A172 (cell line): ENCODE measurements at places on chromosomes 12 and 14.
A peak's percentile ranks its signal among the peaks of the same experiment; 100 is the strongest.

GRCh38 chr14:94966344-94966743 lies 191.0 kb downstream of the DICER1 start:
- DNase-seq, result no peak

- peak; percentile 22 for DNase-seq
These were observed 141.0 kb downstream of the PTPN11 start for GRCh38 chr12:112559784-112560183.

- DNase-seq, result no peak
These were observed 43.0 kb downstream of the SPRING1 start for GRCh38 chr12:116694653-116695463.

DNA sequence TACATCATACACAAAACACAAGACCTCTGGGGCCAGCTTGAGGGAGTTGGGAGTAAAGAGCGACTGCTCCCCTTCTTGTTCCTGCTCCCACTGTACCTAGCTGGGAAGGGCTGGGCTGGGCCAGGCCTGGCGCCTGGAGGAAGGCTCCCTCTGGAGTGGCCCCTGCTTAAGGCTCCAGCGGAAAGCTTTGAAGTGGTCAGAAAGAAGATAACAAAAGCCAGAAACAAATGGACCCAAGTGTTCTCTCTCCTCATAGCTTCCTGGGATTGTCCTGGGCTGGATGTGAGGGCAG lies 25.3 kb downstream of the PRPF40B start:
- no peak for DNase-seq

- no peak for DNase-seq
These were observed 81.5 kb downstream of the NTF3 start for GRCh38 chr12:5513406-5513805.

DNA sequence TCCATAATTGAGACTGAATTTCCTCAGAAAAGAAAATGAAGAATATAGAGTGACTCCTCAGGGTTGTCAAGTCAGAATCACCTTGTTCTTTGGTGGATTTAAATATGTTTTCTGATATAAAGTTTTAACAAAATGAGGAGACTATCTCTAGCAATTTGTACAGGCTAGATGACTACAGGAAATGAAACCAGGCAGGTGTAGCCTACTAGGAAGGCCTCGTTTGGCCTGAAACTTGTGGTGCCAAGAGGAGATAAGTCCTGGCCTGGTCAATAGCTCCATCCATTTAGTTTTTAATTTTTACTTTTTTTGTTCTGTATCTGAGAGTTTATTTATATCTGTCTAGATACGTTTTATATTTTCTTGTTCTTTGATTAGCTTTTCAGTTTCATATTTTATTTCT lies 41.5 kb downstream of the SNAPC1 start:
- no peak for DNase-seq

DNA sequence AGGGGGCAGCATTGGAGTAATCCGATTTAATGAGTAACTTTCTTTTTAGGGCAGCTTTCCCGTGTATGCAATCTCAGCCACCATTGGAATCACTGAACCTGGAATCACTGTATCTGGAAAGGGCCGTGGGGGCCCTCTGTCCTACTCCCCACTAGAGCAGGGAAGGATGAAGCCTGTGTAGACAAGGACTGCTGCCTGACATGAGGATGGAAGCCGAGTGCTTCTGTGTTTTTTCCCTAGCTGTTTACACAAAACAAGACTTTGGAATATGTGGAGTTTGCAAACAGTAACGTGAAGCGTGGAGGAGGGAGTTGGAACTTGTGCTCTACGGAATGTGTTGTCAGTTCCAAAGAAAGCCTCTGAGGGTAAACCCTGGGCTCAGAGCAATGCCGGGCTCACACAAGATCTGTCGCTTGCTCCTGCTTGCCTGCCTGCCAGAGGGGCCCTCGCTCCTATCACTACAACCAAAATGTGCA lies 32.4 kb upstream of the HDAC7 start:
- DNase-seq, result no peak

- no peak for DNase-seq
These were observed 10.8 kb downstream of the TIGAR start for GRCh38 chr12:4331842-4332241.

DNA sequence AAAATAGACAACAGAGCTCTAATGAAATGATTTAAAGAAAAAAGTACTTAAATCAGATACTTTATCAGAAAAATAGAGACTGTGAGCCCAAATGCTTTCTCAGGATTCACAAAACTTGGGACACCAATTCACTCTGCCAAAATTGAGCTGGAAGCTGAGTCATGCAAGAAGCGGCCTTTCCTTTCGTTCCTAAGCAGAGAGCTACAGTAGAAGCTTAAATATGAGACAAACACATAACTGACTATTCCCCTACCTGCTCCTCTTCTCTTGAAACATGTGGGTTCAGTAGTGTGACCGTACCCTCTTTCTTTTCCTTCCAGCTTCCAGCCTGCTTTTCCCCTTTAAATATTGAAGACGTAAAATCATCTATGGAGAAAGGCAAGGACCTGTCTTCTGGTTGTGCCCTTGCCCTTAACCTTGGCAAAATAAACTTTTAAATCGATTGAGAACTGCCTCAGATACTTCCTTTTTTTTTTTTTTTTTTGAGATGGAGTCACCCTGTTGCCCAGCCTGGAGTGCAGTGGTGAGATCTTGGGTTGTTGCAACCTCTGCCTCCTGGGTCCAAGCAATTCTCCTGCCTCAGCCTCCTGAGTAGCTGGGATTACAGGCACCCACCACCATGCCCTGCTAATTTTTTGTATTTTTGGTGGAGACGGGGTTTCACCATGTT lies 4.4 kb upstream of the SDS start:
- peak; percentile 39 for DNase-seq

GRCh38 chr12:92412856-92413255 lies 267.2 kb upstream of the BTG1 start:
- DNase-seq, result no peak

GRCh38 chr12:113862590-113863454 lies 103.3 kb downstream of the RBM19 start:
- DNase-seq, result peak; percentile 72

GRCh38 chr12:54407183-54407905 lies 11.7 kb downstream of the ITGA5 start:
- DNase-seq, result no peak

GRCh38 chr14:73744175-73744867 lies 30.1 kb upstream of the PNMA1 start:
- no peak for DNase-seq

DNA sequence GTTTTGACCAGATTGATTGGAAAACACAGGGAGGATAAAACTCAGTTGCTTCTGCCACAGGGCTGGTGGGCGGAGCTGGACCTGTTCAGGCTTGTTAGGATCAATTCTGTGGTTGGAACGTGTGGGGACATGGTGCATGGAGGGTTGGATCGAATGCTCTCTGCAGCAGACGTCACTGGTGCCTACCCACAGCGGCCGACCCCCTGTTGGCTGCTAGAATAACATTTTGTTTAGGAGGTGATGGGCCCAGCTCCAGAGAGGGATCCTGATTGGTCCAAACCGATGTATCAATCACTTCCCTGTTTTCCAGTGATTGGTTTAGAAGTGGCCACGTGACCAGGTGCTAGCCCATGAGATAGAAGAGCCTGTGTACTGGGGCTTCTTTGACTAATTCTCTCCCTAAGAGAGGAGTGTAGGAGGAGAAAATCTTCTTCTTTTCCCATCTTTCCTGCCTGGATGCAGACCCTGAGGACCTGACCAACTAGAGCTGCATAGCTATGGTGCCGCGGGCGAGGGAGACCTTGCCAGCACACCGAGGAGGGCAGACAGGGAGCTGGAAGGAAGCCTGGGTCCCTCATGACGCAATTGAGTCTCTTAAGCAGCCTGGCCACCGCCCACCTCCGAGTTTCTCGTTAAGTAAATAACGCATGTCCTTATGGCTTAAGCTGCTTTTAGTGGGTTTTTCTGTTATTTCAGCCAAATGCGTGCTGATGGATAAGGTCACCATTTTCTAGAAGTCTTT lies 163.5 kb downstream of the AACS start:
- no peak for DNase-seq

DNA sequence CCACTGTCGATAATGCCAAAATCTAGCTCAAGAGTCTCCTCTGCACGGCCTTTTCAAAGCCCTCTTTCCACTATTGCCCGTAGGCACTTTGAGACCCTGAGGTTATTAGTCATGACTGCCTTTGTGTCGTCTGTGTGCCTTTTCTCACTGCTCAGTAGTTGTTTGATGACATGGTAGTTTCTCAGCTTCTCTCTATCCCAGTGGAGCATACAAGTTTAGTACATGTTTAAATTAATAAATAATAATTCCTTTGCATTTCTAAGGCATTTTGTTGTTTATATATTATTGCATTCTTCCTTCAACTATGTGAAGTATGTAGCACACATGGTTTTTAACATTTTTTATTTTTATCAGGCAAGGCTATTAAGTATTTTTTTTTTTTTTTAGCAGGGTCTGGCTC lies 458.1 kb downstream of the PCNX1 start:
- no peak for DNase-seq

DNA sequence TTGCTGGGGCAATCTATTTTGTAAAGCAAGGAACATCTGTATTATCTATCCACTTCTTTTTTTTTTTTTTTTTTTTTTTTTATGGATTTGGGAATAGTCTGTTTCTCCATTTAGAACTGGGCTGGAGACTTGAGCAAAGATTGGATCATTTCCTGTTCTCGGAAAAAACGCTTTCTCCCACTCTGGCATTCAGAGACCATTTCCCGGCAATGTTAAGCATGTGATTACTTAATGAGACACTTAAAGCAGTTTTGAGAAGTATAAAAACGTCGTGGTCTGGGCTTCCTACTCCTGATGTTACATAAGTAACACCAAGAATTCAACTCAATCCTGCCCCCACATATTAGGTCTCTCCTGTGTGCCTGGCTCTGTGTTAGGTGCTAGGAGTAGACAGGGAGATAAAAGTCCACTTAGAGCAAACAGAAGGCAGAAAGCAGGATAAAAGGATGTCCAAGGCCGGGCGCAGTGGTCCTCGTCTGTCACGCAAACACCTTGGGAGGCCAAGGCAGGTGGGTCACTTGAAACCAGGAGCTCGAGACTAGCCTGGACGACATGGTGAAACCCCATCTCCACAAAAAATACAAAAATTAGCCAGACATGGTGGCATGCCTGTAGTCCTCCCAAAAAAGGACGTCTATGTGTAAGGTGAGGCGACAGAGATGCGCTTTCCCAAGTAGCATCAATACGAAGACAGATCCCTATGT lies 152.1 kb upstream of the GSC start:
- DNase-seq, result no peak

GRCh38 chr12:96534339-96534738 lies 45.0 kb downstream of the CFAP54 start:
- no peak for DNase-seq

GRCh38 chr12:2094597-2094996 lies 41.8 kb downstream of the CACNA1C start:
- DNase-seq, result no peak

GRCh38 chr12:76035045-76035444 lies 3.5 kb upstream of the PHLDA1 start:
- DNase-seq, result no peak

DNA sequence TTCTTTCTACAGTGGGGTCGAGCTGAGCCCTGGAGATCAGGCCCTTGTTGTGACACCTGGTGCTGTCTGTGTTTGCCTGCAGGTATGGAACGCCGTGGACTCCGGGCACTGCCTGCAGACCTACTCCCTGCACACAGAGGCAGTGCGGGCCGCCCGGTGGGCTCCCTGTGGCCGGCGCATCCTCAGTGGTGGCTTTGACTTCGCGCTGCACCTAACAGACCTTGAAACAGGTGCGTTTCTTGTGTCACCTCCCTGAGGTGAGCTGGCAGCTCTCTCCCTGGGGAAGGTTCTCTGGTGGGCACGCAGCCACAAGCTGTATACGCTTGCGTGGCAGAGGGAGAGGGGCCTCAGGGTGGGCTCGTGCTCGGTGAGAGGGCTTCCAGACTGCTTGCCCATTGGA lies 119.3 kb downstream of the BEGAIN start:
- DNase-seq, result no peak

GRCh38 chr14:90641168-90641567 lies 175.1 kb downstream of the TTC7B start:
- no peak for DNase-seq

- no peak for DNase-seq
These were observed 323.3 kb downstream of the CCER1 start for GRCh38 chr12:90631591-90632212.

DNA sequence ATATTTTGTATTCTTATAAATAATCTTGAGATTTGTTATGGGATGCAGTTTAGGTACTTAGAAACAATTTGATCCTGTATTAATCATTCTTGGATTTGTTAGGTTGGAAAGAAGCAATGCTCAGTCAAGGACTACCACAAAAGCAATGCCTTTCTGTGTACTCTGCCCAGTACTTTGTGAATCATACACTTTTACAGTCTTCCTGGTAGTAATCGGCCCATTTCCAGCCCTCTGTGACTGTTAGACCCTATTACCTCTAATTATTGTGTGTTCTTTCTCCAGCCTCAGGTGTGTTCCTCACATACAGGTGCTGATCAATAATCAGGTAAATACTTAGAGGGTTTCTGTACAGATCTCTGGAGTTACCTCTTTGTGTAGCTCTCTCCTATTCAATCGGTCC lies 609.0 kb downstream of the KCNH5 start:
- DNase-seq, result no peak

DNA sequence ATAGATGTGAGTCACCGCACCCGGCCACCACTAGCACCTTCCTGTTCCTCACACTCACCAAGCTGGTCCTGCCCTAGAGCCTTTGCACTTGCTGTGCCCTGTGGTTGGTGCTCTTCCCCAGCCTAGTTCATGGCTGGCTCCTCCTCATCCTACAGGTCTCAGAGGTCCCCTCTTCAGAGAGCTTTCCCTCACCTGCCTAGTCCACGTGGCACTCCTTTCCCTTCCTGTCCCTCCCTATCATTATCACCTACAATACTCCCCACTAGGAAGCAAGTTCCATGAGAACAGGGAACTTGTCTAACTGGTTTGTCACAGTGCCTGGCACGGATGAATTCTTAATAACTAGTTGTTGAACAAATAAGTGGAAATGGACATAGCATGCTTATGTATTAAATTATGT lies 24.0 kb upstream of the TMED10 start:
- DNase-seq, result no peak

DNA sequence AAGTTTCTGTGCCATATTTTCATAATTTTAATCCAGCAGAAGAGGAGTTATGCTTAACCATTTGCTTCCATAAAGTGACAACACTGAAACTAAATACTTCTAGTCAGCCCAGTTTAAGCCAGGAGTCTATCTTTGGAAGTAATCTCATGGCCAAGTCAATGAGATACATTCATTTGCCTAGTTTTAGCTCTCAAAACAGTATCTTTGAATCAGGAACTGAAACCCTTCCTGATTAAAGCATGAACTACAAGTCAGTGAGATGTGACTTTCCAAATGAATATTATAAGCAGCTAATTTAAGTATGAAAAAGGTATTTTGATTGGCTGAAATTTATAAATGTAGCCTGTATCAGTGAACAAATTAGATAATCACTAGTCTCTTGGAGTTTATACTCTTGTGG lies 491.5 kb downstream of the SLC6A15 start:
- DNase-seq, result no peak

DNA sequence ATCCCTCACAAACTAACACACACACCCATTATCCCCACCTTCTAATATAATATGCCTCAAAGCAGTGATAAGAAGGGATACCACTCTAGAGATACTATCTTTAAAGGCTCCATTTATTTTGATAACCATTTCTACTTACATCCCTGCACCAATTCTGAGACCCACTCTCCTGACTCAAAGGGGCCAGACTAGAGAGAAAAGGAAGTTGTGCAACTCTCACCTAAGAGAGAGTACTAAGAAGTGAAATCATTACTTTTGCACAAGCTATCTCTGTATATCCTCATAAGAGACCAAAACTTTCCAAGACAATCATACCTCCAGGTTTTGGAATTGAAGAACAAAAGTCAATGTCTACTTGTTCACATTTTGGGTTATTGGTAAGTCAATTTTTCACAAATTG lies 45.4 kb upstream of the USP15 start:
- DNase-seq, result no peak

GRCh38 chr12:117091758-117092510 lies 7.3 kb downstream of the TESC start:
- no peak for DNase-seq
